ENCODE measurements at places on chromosomes 13 and 19. TPM values are rescaled to one million over a fixed set of nuclear protein-coding genes. Genes with fewer than 3 reads are reported as not detected.

IGFLR1 gene
- 52.8 TPM for total RNA-seq

DNA sequence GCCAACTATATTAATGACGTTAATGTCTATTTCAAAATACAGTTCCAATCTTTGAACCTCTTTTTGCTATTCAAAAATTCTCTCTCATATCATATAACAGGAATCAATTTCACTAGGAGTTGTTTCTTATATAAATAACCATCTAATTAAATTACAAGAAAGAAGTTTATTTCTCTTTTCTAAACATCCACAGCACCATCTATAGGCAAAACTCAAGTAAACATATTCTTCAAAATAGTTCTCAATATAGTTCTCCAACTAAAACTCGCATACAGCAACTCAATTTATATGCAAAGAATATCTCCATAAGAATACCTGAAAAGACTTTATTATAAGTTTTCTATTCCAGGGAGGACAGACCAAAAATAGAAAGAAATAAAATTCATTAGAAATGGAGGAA, 65.6 kb downstream of the RBM26 start:
- DNase-seq, result no peak
- no peaks in the 10 kb centered on the region for H3K27me3 ChIP-seq
- H3K27ac ChIP-seq, result no peak overlapping the region
- peaks cover 40% of the 10 kb centered on the region for H3K36me3 ChIP-seq
- no peak overlapping the region for H3K4me3 ChIP-seq

DNA sequence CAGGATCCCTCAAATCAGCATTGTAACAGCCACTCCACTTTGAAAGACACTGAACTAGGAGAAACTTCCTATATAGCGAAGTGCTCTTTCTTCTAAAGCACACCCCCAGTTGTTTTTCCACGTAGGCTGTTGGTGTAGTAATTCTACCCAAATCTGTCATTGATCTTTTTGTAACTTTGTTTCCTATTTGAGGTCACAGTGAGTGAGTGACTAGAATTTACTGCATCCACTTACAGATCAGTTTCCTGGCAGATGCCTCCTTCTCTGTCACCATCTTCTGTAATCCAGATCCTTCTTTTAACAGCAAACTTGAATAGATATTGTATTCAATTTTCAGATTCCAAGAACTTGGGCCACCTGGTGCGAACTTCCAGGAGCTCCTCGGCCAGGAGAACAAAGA, 15.3 kb downstream of the ZAR1L start:
- DNase-seq, result peak; percentile 10
- H3K27ac ChIP-seq, result no peak overlapping the region
- H3K36me3 ChIP-seq, result no peaks in the 10 kb centered on the region
- H3K4me3 ChIP-seq, result no peak overlapping the region
- peaks cover 10% of the 10 kb centered on the region for H3K4me1 ChIP-seq

- H3K4me1 ChIP-seq, result no peaks in the 10 kb centered on the region
- no peaks in the 10 kb centered on the region for H3K27me3 ChIP-seq
- H3K27ac ChIP-seq, result no peak overlapping the region
- DNase-seq, result no peak
Observed at GRCh38 chr13:90995001-90995400, 352.5 kb upstream of the MIR17HG start.

DNA sequence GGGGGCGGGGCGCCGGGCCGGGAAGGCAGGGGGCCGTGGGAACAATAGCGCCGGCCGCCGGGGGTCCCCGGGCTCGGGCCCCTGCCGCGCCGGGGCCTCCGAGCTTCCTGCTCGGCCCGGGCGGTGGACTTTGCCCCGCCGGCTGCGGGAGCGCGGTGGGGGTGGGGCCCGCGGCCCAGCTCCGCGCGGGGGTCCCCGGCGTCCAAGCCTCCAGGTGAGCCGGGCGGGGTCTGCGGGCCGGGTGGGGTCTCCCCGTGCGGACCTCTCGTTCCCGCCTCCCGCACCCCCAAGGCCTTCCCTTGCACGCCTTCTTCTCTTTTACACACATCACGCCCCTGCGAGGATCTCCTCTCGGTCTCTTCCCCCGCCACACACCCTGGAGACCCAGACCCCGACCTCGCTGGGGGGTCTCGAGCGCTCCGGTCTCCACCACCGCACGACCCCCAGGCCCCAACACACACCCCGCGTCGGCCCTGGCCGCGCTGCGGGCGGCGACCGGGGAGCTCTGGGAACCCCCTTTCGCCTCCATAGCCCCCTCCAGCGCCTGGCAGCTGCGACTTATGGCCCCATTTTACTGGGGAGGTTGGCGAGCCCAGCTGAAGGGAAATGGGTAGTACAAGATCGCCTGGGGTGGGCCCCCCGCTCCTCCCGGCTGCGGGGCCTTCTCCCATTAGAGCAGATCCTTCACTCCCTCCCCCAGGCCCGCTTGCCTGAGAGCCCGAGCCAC, 711 bp downstream of the CAMSAP3 start:
- H3K27ac ChIP-seq, result no peak overlapping the region
- H3K4me1 ChIP-seq, result peaks cover 4% of the 10 kb centered on the region
- no peak for DNase-seq
- peak overlapping the region; percentile 34 for H3K4me3 ChIP-seq
- no peaks in the 10 kb centered on the region for H3K36me3 ChIP-seq
- peaks cover 22% of the 10 kb centered on the region for H3K27me3 ChIP-seq

SLC25A23 gene
- 18.2 TPM for total RNA-seq

DNA sequence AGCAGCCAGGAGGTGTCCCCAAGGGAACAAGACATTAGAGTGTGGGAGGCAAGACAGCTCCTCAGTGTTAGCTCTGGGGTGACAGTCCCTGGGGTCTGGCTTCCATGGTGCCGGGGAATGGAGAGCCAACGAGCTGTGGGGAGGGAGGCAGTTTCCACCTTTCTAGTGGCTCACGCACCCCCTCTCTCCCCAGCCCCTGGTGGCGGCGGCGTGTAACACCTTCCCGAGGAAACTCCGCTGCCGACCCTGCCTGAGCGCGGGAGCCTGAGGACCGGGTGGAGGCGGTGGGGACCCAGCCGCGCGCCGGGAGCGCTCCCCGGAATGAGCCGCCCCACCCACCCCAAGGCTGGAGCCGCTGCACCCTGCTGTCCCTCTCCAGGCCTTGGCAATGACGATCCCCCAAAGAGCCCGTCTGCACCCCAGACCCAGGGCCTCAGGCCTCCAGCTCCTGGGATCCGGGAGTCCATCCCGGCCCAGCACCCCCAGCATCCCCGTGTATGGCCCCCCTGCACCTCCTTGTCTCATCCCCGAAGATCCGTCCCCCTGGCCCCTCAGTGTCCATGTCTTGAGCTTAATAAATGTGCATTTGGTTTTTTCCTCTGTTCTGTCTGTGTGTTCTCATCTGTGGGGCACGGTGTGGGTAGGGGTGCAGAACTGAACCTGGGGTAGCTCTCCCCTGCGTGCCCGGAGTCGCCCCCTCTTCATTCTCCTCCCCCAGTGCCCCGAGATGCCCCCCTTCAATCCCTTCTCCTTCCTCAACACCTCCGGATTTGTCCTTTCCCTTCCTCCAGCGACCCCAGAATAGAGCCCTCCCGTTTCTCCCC, 622 bp upstream of the FXYD5 start:
- DNase-seq, result peak; percentile 83
- H3K36me3 ChIP-seq, result peaks cover 43% of the 10 kb centered on the region
- peak overlapping the region; percentile 99 for H3K27ac ChIP-seq
- peak overlapping the region; percentile 98 for H3K4me3 ChIP-seq
- peaks cover 40% of the 10 kb centered on the region for H3K4me1 ChIP-seq
- H3K27me3 ChIP-seq, result no peaks in the 10 kb centered on the region

DNA sequence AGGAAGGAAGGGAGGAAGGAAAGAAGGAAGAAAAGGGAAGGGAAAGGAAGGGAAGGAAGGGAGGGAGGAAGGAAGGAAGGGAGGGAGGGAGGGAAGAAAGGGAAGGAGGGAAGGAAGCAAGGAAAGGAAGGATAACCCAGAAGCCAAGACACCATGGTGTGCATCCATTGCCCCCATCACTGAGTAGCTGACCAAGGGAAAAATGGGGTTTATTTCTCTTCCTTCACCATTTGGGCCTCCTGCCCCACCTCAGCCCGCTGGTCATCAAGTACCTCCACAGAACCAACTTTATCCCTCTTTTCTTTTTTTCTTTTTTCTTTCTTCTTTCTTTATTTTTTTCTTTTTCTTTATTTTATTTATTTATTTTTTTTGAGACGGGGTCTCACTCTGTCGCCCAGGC, 20.4 kb downstream of the CABP5 start:
- no peak overlapping the region for H3K27ac ChIP-seq
- H3K27me3 ChIP-seq, result peaks cover 30% of the 10 kb centered on the region
- no peak overlapping the region for H3K4me3 ChIP-seq
- H3K36me3 ChIP-seq, result no peaks in the 10 kb centered on the region
- H3K4me1 ChIP-seq, result no peaks in the 10 kb centered on the region

NCAN gene
- total RNA-seq, result not detected

DNA sequence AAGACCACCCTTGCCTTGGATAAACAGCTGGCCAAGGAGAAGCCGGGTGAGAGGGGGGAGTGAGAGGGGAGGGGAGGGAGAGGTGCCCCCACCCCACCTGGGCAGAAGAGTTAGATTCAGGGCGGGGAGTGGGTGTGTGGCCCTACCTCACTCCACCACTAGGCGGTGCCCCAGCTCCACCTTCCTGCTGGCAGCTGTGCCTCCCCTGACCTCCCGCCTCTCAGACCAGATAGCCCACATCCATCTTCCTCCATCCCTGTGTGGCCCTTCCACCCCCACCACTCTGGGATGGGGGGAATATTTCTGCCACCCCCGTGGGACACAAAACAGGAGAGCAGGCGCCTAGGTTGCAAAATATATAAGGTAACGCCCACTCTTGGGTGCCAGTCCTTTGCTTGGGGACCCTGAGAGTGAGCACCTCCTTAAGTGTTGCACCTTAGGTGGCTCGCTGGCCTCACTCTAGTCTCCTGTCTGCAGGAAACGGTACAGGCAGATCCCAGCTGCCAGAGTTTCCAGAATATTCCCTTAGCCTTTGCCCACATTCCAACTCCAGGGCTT, 13.8 kb upstream of the EHD2 start:
- peaks cover 2% of the 10 kb centered on the region for H3K36me3 ChIP-seq
- no peak overlapping the region for H3K27ac ChIP-seq
- DNase-seq, result peak; percentile 66
- H3K4me3 ChIP-seq, result no peak overlapping the region
- no peaks in the 10 kb centered on the region for H3K27me3 ChIP-seq

GRCh38 chr13:25978961-25979360, 72.9 kb downstream of the SHISA2 start:
- no peak for DNase-seq
- no peak overlapping the region for H3K4me3 ChIP-seq
- no peaks in the 10 kb centered on the region for H3K36me3 ChIP-seq
- H3K4me1 ChIP-seq, result peaks cover 21% of the 10 kb centered on the region
- no peaks in the 10 kb centered on the region for H3K27me3 ChIP-seq

DNA sequence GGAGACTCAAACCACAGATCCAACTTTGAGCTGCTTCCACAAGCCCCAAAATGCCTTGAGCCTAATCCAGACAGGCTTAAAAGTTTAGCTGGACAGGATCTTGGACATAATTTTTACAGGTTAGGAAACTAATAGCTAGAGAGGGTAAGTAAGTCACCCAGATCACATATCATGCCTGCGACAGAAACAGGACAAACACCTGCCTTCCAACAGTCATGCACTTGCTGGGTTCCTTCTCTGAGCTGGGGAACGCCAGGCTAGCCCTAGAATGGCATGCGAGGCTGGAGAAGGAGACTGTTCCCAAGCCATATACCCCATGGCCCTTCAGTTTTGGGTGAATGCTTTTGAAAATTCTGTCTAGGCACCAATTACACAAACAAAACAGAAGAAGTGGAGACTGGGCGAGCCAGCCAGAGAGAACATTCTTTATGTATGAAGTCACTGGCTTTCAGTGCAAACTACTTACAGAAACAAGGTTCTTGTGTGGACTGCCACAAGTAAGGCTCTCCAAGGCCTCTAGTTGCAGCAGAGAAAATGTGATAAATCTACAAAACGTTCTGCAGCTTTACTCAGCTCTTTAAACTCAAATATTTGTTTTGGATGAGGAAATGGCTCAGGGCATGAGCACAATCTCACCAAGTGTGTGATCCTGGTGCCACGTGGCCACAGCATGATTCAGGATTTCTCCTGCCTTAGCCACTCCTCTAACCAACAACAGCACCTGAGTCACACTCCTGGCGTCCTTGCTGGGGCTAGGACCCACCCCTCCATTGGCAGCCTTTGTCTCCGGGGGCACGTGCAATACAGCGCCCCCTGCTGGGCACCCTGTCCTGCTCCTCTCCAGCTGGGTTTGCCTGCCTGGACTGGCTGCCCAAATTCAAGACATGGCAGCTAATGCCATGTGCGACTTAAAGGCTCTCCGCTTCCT, 73.4 kb upstream of the UBL3 start:
- no peaks in the 10 kb centered on the region for H3K36me3 ChIP-seq
- no peak overlapping the region for H3K27ac ChIP-seq
- no peak overlapping the region for H3K4me3 ChIP-seq

GRCh38 chr13:47521890-47522487, 479.1 kb downstream of the SUCLA2 start:
- no peaks in the 10 kb centered on the region for H3K36me3 ChIP-seq
- H3K4me1 ChIP-seq, result no peaks in the 10 kb centered on the region
- H3K4me3 ChIP-seq, result no peak overlapping the region
- no peak for DNase-seq
- peaks cover 4% of the 10 kb centered on the region for H3K27me3 ChIP-seq

- no peak for DNase-seq
- no peak overlapping the region for H3K27ac ChIP-seq
- H3K4me3 ChIP-seq, result no peak overlapping the region
- peaks cover 3% of the 10 kb centered on the region for H3K36me3 ChIP-seq
- H3K4me1 ChIP-seq, result no peaks in the 10 kb centered on the region
- H3K27me3 ChIP-seq, result peaks cover 2% of the 10 kb centered on the region
Observed at GRCh38 chr19:22517496-22518411, 95.6 kb upstream of the ZNF98 start.

DNA sequence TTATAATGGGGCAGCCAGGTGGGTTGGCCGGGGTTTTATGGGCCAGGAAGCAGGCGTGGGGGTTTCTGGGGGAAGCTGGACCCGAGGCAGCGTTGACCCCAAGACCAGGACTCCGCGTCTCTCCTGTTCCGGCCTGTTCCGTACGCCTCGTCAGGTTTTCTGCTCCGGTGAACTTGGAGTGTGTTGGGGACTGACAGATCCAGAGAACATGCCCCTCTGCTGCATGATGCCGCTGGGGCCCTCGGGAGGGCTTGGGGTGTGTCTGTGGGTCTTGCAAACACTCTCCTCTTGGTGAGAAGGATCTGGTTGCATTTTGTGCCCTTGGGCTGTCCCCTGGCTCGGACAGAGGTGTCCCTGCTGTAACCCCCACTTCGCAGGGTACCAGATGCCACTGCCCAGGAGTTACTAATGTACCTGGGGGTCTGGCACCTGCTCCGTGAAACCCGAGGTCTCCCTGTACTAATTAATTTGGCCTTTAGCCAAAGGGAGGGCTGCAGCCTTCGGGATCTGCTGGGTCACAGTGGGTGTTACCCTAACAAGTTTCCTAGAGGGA, 15.6 kb downstream of the KDM4B start:
- no peak for DNase-seq
- no peak overlapping the region for H3K4me3 ChIP-seq
- H3K36me3 ChIP-seq, result no peaks in the 10 kb centered on the region
- H3K4me1 ChIP-seq, result peaks cover 2% of the 10 kb centered on the region

ZNF541 gene
- 0.33 TPM for total RNA-seq

OR10H4 gene
- total RNA-seq, result not detected

Data from activated naive CD4-positive, alpha-beta T cell treated with anti-CD3 and anti-CD28 coated beads for 36 hours (primary cell).